ENCODE measurements at places on chromosomes 11 and 22.

- DNase-seq, result no peak
Observed at GRCh38 chr11:86117001-86117711, 48.3 kb upstream of the PICALM start.

- DNase-seq, result no peak
Observed at GRCh38 chr11:27839226-27839913, 139.1 kb upstream of the BDNF start.

GRCh38 chr11:10663990-10664389 is 29.6 kb downstream of the IRAG1 start:
- no peak for DNase-seq

DNA sequence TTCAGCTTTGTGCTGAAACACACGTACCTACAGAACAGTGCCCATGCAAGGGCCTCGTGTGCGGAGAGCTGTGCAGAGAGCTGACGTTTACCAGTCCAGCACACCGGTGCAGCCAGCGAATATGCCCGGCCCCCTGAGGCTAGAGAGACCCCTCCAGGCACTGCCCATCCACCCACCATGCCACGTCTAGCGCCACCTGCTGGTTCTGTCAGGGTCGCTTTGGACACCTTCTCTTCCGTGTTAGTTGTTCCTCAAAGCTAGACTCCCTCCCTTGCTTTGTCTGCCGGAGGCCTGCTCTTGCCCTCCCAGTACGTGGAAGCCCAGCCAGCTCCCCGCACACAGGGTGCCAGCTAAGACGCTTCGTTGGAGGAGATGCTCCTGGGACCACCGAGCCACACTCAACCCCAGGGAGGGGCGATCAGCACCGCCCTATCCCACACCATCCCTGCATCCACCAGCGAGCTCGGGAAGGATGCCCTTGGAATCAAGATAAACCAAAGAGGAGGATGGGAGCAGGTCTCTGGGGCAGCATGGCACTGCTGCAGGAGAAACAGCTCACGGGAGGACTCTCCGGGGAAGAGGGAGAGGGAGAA is 43.4 kb downstream of the CPT1A start:
- DNase-seq, result no peak

DNA sequence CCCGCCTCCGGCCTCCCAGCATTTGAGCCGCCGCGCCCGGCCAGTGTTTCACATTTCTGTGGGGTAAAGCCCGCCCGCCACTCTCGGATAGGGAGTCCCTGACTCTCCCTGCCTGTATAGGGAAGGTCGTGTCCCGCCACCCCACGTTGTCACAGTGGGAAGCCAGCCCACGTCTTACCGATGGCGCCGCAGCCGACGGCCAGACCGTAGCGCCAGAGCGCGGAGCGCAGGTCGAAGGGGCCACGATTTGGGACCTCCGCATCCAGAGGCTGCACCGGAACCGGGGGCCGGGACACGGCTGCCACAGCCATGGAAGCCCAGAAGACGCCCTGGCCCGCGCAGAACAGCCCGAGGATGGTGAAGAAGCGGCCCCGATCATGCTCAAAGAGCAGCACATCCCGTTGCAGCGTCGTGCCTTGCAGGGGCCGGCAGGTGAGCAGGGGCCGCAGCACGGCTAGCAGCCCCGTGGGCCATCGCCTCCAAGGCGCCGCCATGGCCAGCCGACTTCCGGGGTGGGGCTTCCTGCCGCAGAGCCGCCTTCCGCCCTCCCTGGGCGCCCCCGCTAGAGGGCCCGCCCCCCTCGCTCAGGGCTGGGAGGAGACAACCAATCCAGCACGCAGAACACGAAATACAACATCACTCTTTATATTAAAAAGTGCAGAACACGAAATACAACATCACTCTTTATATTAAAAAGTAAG is at the start of gene TMEM223:
Gene TMEM223 (minus strand): TSS at position 506 of the 701 bp plus-strand sequence. CDS start 12 bp downstream, at position 494.
- peak; percentile 70 for DNase-seq

DNA sequence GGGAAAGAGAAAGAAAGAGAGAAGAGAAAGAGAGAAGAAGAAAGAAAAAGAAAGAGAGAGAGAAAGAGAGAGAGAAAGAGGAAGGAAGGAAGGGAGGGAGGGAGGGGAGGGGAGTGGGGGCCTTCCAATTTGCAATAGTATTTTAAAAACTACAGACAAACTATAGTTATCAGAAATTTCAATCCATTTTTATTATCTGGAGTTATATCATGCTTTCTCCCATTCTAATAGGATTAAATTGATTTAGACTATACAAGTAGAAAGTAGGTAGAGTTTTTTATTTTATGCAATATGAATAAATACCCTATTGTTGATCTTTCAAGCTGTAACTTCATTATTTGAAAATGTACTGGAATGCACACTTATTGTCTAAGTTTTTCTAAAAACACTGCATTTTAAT is 70.2 kb upstream of the CEP126 start:
- DNase-seq, result no peak

DNA sequence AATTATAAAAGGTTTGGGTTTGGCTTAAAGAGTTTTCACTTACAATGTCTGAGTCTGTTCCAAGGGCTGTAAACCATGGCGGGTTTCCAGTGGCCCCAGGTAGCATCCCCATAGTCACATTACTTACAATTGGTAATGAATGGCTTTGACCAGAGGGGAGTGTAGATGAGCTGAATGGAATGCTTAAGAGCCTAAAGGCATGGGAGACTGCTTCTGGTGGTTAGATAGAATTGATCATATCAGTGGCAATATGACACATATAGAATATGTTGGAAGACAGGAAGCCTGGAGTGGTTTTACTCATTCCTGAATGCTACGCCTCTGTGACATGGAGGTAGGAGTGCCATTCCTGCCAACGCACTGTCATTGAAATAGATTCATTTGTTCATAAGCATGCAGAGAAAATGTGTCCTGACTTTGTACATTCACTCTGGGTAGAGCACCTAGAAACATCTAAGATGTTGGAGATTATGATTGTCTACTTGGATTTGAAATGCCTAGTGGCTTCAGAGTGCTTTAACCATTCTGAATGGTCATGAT is 183.3 kb downstream of the BLID start:
- no peak for DNase-seq

- peak; percentile 91 for DNase-seq
Observed at GRCh38 chr22:27420817-27421361, 380.7 kb downstream of the MN1 start.

GRCh38 chr22:23969071-23969470 is 2.4 kb downstream of the DDTL start:
- DNase-seq, result no peak

DNA sequence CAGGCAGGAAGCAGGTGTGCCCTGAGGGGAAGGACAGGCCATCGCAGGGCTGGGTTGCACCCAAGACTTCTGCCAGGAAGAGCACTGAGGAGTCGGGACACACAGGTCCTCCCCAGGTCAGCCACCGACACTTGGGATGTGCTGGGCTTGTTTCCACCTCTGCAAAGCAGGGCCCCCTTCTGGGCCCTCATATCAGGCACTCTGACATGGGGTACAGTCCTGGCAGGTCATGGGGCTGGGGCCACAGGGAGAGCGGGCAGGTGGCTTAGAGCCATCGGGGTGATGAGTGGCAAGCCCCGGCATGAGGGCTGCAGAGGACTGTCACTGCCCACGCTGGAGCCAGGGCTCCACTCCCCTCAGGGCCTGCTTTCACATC is 7.9 kb upstream of the ADORA2A start:
- no peak for DNase-seq

- no peak for DNase-seq
Observed at GRCh38 chr11:111045407-111045803, 200.1 kb upstream of the POU2AF2 start.

Measured in stromal cell of bone marrow (primary cell).